ENCODE measurements at places on chromosomes 6 and 20.

DNA sequence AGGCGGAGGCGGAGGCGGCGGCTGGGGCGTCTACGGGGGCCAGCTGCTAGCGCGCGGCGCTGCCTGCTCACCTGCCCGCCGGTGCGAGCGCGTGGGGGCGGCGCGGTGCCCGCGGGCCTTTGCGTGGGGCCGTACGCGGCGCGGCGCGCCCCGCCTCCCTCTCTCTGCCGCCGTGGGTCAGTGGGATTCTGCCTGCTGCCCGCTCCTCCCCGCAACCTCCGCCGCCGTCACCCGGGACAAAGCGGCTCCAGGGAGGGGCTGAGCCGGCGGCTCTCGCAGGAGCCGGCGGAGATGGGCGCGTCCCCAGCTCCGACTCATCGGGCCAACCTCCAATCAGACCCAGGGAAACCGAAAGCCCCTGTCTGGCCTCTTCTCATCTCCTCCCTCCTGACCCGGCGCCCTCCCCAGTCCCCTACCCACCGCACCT, at the start of gene RCAN2:
Gene RCAN2, minus strand, starts transcription at position 249 of the 427 bp plus-strand sequence.
- no peak for DNase-seq

- no peak for DNase-seq
Observed at GRCh38 chr6:53441035-53441493, 92.3 kb upstream of the ELOVL5 start.

- DNase-seq, result no peak
Observed at GRCh38 chr20:41649489-41649888, 31.3 kb upstream of the CHD6 start.

DNA sequence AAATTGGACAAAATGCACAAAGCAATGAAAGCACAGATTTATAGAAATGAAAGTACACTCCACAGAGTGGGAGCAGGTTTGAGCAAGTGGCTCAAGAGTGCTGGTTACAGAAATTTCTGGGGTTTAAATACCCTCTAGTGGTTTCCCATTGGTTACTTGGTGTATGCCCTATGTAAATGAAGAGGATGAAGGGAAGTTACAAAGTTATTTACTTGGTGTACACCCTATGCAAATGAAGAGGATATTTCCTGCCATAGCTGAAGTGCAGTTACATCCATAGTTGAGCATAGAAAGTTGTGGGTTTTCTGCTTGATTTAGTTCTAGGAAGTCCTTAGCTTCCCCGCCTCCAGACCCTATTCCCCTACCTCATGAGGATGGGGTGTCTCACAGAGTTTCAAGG, 22.7 kb downstream of the BCAS1 start:
- no peak for DNase-seq

- no peak for DNase-seq
Observed at GRCh38 chr20:37342231-37343177, 3.4 kb upstream of the SRC start.

GRCh38 chr20:32033316-32033715, 18.7 kb upstream of the HCK start:
- no peak for DNase-seq

DNA sequence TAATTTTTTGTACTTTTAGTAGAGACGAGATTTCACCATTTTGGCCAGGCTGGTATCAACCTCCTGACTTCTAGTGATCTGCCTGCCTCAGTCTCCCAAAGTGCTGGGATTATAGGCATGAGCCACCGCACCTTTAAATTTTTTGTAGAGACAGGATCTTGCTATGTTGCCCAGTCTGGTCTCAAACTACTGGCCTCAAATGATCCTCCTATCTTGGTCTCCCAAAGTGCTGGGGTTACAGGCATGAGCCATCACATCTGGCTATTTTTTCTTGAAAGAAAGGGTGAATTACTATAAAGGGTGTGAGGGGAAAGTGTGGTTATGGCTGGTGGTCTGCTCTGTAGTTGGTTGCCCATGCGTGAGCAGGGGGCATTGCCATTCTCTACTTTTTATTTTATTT, 1.6 kb downstream of the LY6G6F start:
- no peak for DNase-seq

- DNase-seq, result no peak
Observed at GRCh38 chr6:12733876-12734275, 17.3 kb downstream of the PHACTR1 start.

DNA sequence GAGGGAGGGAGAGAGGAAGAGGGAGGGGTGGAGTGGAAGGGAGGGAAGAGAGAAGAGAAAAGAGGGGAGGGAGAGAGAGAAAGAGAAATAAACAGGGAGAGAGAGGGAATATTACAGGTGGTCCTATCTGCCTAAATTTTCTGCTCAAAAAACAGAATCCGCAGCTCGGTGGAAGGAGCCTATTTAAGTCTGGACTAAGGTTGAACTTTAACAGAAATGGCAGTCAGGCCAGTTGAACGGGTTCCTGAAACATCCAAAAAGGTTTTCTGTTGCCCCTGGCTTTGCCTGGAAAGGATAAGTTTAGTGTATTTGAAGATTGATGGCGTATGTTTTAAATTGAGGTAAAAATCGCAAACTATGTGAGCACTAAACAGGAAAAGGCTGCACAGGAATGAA, 2.2 kb downstream of the TFAP2B start:
- DNase-seq, result no peak

GRCh38 chr6:124441450-124441849, 520.8 kb upstream of the RNF217 start:
- no peak for DNase-seq

DNA sequence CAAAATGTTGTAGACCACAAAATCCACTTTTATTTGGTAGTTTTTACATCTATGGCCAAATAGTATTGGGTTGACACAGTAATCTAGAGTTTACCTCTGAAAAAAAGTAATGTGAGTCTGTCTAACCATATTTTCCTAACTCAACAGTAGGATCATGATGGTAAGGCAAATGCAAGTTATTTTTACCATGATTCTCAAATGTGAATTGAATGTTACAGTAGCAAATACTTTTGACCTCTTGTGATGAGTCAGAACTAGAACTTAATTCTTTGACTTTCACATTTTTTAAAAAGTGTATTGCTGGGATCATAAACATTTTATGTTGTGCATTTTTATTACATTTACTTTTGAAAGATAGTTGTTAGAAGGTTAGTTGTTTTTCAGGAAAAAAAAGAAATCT, 22.0 kb downstream of the RNF146 start:
- no peak for DNase-seq

- no peak for DNase-seq
Observed at GRCh38 chr6:71509191-71510005, 220.8 kb downstream of the OGFRL1 start.

DNA sequence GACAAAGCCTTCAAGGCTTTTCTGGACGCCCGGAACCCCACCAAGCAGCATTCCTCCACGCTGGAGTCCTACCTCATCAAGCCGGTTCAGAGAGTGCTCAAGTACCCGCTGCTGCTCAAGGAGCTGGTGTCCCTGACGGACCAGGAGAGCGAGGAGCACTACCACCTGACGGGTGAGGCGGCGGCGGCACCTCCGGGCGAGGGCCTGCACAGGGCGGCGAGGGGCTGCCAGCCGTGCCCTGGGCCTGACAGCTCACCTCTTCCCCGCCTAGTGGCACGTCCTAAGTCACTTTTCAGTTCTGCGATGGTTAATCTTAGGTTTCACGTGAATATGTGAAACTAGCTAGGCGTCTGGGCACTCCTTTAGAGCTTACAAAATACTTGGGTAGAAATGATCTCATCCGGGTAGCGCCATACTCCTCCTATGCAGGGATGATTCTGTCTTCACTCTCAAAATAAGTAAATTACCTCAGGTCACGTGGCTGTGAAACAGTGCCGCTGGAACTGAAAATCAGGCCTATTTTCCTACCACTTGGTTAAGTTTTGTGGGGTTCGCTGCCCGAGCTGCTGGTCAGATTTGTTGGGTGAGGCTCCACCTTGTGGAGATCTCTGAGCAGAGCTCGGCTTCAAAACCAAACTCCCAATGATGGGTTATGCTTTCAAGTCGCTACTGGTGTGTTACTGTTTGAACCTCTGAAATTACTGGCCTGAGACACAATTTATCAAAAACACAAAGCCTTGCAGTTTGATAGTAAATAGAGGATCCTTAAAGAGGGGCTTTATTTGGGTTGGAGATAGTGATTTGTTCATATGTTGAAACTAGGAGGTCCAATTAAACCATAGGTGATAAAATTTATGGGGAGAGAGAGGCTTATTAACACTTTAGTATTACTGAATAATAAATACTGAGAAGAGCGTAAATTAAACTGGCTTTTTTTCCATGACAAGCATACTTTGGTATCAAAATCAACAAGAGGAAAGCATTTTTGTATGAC, 15.5 kb upstream of the CLDN20 start:
- no peak for DNase-seq

DNA sequence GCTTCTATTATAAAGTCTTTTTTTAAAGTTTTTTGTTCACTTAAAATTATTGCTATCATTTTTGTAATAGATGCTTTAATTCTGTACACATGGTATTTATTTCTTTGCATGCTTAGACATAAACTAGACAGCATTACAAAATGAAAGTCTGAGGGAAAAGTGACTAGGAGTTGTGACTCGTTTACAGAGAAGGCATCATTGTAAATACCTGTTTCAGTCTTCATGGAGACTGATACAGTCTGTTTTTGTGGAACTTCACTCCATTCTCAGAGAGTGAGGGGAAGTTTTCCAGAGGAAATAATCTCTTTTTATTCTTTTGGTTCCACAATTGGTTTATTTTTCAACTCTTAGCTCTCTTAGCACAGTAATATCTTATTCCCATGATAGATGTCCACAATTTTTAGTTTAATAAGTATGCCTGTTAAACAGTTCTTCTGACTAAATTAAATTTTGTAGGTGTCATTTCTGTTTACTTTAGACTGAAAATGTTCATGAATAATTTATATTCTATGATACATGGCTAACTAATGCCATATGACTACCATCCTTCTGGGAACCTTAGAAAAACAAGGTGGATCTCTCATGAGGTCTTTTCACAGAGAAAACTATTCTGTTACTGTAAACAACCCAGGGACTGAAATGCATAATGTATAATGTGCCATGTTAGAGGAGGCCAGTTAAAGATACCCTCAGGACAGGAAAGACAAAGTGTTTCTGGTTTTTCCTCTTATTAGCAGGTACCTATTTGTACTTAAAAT, 69.2 kb downstream of the MYO6 start:
- DNase-seq, result no peak

- no peak for DNase-seq
Observed at GRCh38 chr20:1005452-1006027, 3.4 kb upstream of the RSPO4 start.

DNA sequence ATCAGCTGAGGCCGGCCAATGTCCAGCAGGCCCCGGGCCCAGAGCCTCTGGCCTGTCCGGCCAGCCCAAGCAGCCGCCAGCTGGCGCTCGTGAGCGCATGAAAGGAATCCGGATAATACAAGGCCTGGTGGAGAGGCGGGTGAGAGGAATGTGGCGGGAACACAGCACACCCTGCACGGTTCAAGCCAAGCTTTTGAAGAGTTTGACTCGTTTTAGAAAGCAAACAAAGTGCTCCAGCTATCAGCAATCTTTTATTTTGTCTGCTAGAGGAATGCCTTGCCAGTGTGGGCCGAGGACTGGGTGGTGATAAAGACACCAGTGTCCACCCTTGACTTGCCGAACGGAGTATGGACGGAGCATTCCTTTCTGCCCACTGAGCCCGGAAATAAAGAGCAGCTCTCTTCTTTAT, 9.3 kb upstream of the NEDD9 start:
- no peak for DNase-seq

DNA sequence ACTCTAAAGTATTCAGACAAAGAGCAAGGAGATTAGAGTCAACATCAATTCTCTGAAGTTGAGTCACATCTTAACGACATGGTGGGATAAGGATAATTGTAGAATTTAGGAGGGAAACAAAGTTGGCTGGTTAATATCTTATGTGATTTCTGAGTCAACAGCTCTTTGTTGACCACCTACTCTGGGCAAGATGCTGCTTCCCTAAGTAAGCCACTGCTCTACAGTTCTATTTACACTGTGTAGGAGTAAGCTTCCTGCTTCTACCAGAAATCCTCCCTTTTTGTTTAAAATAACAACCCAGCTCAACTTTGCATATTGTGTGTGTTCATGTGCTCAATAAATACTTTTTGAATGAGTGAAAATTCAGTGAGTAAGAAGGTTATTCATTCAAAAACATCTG, 3.1 kb downstream of the HS3ST5 start:
- DNase-seq, result no peak

- DNase-seq, result no peak
Observed at GRCh38 chr20:40808936-40809335, 119.9 kb upstream of the MAFB start.

- DNase-seq, result no peak
Observed at GRCh38 chr6:112979830-112980229, 632.7 kb downstream of the RFPL4B start.

DNA sequence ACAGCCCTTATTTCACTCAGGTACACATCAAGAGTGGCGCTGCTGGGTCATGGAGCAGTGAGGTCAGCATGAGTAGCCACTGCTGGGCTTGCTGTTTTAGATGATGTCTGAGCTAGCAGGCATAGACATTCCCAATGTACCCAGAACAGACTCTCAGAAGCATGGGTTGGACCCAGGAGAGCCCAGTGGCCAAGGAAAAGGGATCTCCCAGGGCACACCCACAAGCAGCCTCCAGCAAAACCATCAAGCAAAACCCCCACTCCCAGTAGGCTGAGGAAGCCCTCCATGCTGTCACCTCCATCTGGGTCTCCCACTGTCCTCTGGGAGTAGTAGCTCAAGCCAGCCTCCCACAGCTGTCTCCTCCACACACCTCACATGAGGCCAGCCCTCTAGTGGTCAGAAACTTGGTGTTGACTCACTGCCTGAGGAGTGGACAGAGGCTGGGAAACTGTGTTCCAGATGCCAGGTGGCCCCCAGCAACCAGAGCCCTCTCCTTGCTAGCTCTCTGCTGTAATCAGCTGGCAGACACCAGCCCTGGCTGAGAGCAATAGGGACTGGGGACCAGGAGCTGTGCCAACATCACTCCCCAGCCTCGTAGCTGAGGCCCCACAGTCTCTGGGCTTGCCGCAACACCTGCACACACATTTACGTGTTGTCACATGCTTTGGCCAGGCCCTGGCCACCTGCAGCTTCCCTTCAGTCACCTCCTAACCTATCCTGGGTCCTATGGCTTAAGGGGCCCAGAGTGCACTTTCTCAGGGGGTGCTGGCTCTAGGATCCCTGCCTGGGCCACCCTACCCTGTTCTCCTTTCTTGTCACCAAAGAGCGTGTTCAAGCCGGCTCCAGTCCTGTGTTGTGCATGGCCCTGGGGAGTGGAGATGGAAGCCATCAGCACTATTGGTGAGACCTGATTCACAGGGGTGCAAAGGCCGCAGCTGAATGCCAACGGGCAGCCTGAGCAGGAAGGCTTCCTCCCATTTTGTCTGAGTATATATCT, 1.9 kb upstream of the AP5S1 start:
- DNase-seq, result no peak

DNA sequence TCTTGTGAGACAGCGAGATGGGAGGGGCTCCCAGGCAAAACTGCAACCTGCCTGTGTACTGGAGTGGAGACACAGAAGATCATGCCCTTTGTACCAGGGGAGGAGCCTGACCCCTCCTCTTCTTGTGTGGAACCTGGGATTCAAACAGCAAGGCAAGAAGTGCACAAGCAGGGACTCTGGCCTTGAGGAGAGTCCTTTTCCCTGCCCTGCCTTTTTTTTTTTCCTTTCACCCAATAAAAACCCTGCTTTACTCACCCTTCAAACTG, 251.8 kb upstream of the OPRM1 start:
- DNase-seq, result no peak
